Progenitor cell of endocrine pancreas (in vitro differentiated cells): ENCODE measurements at places on chromosomes 4 and X.

- no peak for DNase-seq
Observed at GRCh38 chrX:85303544-85303943, 59.8 kb downstream of the ZNF711 start.

GRCh38 chr4:159429693-159430035 lies 326.8 kb downstream of the RAPGEF2 start:
- no peak for DNase-seq

DNA sequence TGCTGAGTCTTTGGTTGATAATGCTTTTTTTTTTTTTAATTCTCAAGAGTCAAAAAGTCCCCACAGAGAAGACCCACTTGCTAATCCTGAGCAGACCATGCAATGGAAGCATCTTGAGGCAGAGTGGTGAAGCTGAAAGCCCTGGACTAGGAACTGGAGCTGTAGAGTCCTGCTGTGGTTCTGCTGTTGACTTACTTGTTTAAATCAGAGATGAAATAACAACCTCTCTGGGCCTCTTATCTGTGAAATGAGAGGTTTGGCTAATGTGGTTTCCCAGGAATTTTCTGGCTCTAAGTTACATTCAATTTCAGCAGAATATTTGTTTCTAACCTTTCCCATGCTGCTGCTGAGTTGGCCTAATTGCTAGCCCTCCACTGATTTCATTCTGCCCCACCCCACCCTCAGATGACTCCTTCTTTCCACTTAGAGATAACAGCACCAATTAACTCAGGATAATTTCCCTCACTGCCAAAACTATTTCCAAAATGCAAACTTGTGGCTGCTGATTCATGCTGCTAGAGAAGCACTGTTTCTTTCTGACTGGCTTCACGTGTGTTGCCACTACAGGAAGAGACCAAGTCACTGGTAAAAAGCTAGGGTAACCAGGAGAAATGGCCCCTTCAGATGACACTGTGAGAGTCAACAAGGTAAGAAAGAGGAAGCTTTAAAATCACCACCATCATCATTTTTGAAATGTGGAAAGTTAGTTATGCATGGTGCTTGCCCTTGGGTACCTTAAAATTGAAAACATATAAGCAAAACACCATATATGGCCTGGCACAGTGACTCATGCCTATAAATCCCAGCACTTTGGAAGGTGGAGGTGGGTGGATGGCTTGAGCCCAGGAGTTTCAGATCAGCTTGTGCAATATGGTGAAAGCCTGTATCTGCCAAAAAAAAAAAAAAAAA lies 326.4 kb downstream of the DCHS2 start:
- DNase-seq: no peak

DNA sequence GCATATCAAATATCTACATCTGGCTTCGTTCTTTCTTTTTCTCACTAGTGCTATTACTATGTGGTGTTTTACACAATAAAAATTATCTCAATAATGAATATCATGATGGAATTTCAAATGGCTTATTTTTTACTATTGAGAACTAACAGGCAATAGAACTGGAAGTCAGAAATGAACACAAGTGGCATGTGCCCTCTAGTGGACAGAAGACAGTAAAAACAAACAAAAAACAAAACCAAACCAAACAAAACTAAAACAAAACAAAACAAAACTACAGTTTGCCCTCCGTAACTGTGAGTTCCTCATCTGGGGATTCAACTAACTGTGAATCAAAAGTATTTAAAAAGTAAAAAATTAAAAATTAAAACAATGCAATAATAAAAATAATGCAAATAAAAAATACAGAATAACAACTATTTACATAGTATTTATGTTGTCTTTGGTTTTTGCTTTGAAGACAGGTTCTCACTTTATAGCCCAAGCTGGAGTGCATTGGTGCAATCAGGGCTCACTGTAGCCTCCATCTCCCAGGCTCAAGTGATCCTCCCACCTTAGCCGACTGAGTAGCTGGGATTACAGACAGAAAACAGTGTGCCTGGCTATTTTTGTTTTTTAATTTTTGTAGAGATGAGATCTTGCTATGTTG lies 195.6 kb upstream of the TACR3 start:
- DNase-seq: no peak

DNA sequence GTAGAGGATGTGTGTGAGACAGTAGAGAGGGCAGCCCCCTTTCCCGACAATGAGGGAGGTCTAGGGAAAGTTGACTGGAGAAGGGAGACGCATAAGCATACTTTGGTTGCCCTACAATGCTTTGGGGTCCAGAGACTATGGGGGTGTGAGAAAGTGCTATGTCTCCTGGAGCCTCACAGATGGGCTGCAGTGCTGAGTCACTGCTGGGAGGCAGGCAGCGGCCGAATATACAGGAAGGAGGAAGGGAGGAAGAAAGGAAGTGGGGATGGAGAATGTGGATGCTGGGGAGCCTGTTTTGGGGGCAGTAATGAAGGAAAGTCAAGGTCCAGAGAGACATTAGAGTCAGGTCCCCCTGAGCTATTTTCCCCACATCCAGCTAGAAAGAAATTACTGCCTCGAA lies 12.7 kb downstream of the DRP2 start:
- DNase-seq: no peak

- DNase-seq: no peak
Observed at GRCh38 chr4:169251291-169252235, 19.2 kb downstream of the SH3RF1 start.

DNA sequence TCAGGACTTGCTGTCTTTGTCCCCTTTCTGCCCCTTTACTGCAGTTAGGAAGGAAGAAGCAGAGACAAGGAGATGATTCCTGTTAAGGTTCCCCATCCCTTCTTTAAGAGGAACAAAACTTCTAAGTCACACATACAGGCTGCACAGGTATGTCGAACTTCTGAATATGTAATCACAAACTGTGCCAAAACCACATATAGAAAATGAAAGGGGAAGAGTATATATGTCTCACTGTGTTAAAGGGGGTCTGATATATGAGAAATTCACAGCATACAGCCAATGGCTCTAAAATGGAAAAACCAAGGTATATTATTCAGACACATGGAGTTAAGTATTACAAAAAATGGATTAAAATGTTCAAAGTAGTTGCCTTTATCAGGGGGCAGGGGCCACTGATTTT lies 11.7 kb downstream of the CFAP97 start:
- no peak for DNase-seq
